ENCODE measurements at places on chromosomes 2 and 18.
A peak's percentile ranks its signal among the peaks of the same experiment; 100 is the strongest.

DNA sequence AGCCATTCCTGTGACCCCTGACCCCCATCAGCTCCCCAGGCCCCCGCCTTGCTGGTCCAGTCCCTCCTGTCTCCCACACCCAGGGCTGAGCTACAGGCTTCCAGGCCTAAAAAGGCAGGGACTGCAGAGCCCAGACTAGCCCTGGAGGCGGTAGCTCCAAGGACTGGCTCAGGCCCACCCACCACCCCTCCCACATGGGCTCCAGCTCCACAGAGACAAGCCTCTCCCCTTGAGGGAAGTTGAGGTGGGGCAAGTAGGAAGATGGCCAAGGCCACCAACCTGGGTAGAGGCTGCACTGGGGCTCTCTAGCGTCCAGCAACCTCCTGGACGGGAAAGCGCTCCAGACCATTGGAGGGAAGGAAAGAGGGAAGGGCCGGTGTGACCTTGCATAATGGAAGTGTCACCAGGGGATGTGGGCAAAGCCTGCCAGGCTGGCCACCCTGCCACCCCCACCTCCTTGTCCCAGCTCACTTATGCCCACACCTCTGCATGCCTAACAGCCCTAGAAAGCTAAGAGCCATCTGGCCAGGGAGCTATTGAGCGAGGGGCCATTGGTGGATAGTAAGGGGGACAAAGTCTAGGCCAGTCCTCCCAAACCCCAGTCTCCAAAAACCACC is 63.1 kb downstream of the TNS1 start:
- DNase-seq = no peak

DNA sequence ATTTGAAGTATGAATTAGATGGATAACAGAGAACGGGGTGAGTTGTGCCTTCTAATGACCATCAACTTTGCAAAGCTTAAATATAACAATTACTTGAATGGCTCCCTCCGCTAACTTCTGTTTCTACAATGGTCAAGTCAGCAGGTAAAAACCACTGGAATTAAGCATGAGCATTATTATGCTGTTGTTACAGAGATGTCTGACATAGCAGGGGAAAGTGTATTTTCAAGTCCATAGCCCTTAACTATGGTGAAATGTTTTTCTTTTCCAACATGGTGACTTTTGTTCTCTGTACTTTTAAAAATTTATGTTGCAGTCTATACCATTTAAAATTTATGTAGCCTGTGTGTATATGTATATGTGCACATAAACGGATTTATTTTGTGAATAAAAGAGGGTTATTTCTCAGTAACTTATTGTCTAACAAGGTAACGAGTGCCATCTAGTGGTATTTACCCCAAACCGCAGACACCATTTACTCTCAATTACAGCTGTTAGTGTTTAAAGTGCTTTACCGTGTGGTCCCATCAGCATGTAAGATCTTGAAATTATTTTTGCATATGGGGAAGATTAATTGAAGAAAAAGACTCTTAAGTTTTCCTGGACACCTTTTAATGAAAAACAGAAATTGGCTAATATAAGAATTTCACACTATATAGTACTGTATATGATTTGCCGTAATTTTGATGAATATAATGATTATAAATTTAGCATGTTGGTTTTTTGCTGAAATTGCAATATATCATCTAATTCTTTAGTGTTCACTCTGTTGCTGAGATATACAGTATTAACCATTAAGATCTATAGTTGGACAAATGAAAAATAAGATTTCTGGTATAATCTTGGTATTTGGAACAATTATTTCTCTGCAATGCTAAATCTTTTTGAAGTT is 78.2 kb downstream of the UBE2E3 start:
- DNase-seq = peak; percentile 62

DNA sequence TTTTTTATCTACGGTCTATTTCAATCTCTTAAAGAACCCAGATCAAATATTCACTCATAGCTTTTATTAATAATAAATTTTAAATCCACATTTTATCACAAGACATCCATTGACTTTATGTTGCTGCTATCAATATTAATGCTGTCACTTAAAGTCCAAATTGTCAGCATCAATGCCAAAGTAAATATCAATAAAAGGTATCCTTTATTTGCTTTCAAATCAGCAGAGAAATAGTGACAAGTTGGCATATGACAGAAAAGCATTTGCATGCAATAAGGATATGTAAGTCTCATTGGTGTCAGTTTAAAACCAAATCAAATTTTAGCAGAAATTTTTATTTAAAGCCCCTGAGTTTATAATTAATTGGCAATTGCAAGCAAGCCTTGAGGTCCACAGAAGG is 775.4 kb downstream of the ADCYAP1 start:
- DNase-seq = no peak

- DNase-seq = no peak
These were observed 761.5 kb upstream of the SOX11 start for GRCh38 chr2:4930704-4931103.
